Chondrocyte (in vitro differentiated cells): ENCODE measurements at places on chromosomes 6 and 20. TPM values are rescaled to one million over a fixed set of nuclear protein-coding genes. Genes with fewer than 3 reads are reported as not detected.

- H3K4me1 ChIP-seq: peaks cover 12% of the 10 kb centered on the region
- peaks cover 13% of the 10 kb centered on the region for H3K27me3 ChIP-seq
- no peak for DNase-seq
Measured at GRCh38 chr6:169798764-169799473, 47.5 kb downstream of the ERMARD start.

DNA sequence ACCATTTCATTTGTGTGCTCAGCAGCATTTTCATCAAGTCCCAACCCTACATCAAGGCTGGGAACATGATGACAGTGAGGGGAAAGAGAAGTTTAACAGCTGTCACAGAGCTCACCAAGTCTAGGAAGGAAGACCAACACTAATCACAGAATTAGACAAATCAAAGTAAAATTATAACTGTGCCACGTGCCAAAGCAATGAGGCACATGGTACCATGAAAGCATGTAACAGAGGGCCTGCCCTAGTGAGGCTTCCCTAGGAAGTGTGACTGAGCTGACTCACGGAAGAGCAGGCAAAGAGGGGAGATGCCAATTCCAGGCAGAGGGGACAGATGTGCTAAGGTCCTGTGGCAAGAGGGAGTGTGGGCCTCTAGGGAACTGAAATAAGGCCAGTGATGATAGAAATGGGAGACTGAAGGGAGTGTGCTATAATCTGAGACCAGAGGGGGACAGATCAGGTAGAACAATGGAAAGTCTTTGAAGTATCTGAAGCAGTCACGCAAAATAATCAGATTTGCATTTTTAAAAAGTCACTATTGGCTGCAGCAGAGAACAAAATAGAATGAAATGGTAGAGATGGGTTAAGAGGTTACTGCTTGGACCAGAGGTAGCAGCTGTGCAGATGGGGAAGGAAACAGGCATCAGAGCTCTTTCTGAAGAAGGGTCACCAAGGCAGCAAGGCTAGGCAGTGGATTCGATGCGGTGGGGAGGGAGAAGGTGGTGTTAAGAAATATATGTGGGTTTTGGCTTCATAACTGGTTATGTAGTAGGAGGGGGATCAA is 86.8 kb downstream of the GPR6 start:
- no peak for DNase-seq
- H3K27me3 ChIP-seq: peaks cover 48% of the 10 kb centered on the region
- no peak overlapping the region for H3K4me3 ChIP-seq
- H3K36me3 ChIP-seq: no peaks in the 10 kb centered on the region
- no peak overlapping the region for H3K27ac ChIP-seq
- H3K4me1 ChIP-seq: peaks cover 8% of the 10 kb centered on the region

DNA sequence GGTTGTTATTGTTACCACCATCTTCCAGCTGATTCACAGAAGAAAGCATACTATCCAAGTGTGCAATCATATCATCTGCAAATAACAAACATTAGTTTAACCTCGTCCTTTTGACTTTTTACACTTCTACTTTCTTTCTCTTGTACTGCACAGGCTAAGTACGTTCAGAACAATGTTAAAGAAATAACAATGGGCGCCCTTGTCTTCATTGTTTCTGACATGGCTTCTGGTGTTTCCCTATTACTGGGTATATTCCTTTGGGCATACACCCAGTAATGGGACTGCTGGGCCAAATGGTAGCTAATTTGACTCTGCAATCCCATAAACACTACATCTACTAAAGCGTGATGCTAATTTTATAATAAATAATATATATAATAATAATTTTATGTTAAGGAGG is 146.7 kb downstream of the GJA10 start:
- no peak overlapping the region for H3K27ac ChIP-seq
- peaks cover 24% of the 10 kb centered on the region for H3K4me1 ChIP-seq
- DNase-seq: no peak
- H3K4me3 ChIP-seq: no peak overlapping the region

TREM1 gene
- 0.25 TPM in 1 of 3 replicates, not detected in the others for total RNA-seq

KHDRBS2 gene
- total RNA-seq: not detected in 3 replicates

TP53TG5 gene
- total RNA-seq: not detected in 3 replicates
